ENCODE measurements at places on chromosomes 3 and 15. TPM values are rescaled to one million over a fixed set of nuclear protein-coding genes. Genes with fewer than 3 reads are reported as not detected.

DNA sequence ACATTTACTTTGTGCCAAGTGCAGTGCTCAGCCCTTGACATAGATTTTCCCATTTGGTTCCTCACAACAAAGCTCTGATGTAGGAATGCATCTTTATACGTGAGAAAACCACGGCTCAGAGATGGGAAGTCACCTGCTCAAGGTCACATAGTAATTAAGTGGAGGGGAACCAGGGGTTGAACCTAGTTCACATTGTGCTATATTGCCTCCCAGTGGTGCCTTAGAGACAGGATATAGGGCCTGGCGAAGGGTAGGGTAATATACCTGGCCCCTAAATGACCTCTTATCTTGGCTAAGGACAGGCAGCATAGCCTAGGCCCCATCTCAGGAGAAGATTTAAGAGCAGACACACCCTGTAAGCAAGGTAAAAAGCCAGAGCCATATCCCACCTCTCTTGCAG is 71.5 kb downstream of the FOXP1 start:
- H3K27ac ChIP-seq = peak overlapping the region; percentile 39
- H3K4me1 ChIP-seq = peaks cover 14% of the 10 kb centered on the region
- DNase-seq = no peak
- H3K27me3 ChIP-seq = no peaks in the 10 kb centered on the region
- H3K36me3 ChIP-seq = peaks cover 3% of the 10 kb centered on the region

DNA sequence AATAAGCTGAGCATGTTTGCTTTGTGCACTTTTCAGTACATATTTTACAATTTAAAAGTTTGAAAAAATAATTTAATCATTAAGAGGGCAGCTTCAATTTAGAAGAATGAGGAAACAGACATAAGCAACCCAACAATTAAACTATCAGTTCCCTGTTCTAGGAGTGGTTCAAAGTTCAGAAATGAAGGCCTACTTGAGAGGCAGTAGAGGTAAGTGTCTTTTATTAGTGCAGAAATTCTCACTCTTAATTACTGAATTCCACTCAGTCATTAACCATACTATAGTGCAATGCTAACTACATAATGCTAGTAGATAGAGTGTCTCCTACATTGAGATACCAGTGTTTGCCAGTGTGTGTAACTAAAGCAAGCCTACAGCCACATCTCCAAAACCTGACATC is 73.1 kb downstream of the TNIK start:
- H3K27ac ChIP-seq = no peak overlapping the region
- H3K4me1 ChIP-seq = peaks cover 36% of the 10 kb centered on the region
- no peak overlapping the region for H3K4me3 ChIP-seq
- no peaks in the 10 kb centered on the region for H3K27me3 ChIP-seq
- peaks cover 5% of the 10 kb centered on the region for H3K36me3 ChIP-seq

Gene CADM2
- total RNA-seq = 11.4 TPM

DNA sequence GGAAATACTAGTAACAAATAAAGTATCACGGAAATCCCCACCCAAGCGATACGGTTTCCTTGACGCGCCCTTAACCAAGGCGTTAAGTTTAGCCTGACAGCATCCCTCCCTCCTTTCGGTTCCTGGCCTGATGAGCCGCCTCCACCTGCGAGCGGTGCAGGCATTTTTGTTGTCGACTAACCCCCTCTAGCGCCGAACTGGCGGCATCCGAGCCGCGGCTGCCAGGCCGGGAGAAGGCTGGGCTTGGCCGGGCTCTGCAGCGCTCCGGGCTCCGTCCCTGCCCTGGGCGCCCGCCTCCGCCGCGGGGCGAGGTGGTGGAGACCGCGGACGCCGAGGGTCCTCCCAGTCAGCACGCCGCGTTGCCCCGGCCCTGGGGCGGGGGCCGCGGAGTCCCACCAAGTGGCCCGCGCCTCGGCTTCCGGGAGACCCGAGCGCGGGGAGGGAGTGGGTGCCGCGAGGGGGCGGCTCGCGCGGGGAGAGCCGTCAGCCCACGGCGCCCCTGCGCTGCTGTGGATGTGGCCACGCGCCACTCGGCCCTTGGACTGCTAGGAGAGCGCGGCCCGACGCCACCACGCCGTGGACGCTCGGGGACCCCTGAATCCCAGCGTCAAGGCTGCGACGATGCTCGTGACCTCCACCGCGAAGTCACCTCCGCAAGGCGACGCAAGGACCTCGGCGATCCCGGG is 1.1 kb upstream of the EPHA6 start:
- H3K4me1 ChIP-seq = peaks cover 8% of the 10 kb centered on the region
- peaks cover 31% of the 10 kb centered on the region for H3K27me3 ChIP-seq
- peak overlapping the region; percentile 85 for H3K4me3 ChIP-seq
- peak; percentile 90 for DNase-seq

Gene TMCO5A
- total RNA-seq = not detected

DNA sequence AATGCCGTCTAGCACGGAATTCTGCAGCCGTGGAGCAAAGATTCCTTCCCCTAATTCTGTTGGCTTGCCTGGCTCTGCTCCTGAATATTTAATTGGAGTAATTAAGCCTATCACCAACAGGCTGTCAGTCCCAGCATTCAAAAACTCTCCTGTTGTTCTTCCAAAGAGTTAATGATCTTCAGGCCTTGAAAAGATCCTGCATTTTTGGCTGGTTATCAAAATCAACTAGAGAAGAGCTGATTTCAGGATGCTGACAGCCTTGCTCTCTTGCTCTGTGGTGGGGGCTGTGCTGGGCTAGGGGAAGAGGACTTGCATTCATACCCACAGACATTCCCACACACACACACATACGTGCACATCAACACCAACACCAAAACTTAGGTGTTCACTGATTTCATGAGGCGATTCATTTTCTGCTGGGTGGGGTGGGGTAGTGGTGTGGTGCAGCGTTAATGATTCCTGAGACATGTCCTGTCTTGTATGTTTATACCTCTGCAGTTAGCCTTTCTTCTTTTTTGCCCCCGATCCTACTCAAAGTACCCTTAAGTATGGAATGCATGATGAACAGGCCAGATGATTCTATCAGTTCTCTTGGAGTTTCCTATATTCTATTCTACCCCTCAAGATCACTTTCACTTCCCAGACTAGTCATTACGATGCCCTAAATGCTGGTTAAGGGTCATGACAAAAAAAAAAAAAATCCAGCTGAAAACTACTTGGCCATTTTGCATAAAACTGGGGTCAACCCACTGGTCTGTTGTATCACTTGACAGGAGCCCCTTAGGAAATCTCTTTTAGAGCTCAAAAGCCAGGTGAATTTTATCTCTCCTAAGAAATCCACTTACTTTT is 42.3 kb downstream of the CPN2 start:
- H3K27me3 ChIP-seq = peaks cover 11% of the 10 kb centered on the region
- H3K27ac ChIP-seq = peak overlapping the region; percentile 41
- H3K4me3 ChIP-seq = peak overlapping the region; percentile 80
- H3K4me1 ChIP-seq = peaks cover 59% of the 10 kb centered on the region
- H3K36me3 ChIP-seq = peaks cover 13% of the 10 kb centered on the region

DNA sequence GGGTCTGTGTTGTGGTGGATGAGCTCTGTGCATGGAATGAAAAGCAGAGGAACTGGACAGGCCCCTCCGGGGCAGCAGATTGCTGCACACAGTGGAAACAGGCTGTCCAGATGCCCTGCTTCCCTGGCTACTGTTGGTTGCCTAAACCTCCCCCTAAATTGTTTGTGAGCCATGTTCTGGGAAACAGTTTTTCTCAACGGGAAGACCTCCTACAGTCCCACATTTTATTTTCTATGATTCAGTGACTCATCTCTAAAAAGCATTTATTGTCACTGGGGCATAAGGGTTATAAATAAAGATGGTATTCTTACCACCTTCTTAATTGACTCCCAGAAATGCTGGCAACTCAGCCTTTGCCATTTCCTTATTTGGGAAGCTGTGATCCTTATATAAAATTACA is 20.3 kb upstream of the PTPN9 start:
- H3K4me3 ChIP-seq = no peak overlapping the region
- H3K36me3 ChIP-seq = peaks cover 9% of the 10 kb centered on the region
- DNase-seq = no peak
- H3K27me3 ChIP-seq = no peaks in the 10 kb centered on the region
- no peak overlapping the region for H3K27ac ChIP-seq

DNA sequence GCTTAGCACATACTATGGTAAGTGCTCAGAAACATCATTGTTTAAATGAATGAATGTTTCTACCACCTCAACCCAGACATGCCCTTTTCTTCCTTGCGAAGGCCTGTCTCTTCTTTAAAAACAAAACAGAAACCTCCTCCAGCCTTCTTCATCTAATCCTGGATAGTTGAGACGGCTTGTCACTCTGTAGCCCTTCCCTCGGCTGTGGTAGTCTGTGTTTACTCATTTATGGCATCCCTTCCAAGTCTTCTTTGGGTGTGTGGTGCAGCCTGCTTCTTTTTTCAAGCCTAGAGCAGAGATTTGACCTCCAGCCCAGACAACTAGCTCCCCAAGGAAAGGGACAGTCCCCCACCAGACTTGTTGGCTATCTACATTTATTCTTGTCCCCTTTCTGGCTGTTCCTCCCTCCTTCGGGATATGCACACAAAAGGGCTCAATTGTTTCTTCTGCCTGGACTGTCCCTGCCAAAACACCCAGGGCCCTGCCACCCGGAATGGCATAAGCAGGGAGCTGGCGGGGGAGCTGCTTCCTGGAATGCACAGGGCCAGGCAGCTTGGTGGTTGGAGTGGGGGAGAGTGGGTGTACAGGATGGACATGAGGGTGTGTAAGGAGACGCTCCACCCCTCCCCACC is 67.8 kb downstream of the ITGA11 start:
- H3K4me1 ChIP-seq = peaks cover 21% of the 10 kb centered on the region
- H3K4me3 ChIP-seq = no peak overlapping the region
- peaks cover 6% of the 10 kb centered on the region for H3K27me3 ChIP-seq
- no peak overlapping the region for H3K27ac ChIP-seq

Gene ARGFX
- not detected for total RNA-seq
